ENCODE measurements at places on chromosomes 3 and 15.

GRCh38 chr15:96187341-96188305 is 142.9 kb upstream of the NR2F2 start:
- DNase-seq: no peak

GRCh38 chr15:48616216-48616615 is 29.3 kb downstream of the FBN1 start:
- DNase-seq: no peak

GRCh38 chr3:94132777-94133176 is 69.9 kb downstream of the NSUN3 start:
- no peak for DNase-seq

GRCh38 chr15:23441204-23441603 is 5.8 kb downstream of the GOLGA6L2 start:
- no peak for DNase-seq

DNA sequence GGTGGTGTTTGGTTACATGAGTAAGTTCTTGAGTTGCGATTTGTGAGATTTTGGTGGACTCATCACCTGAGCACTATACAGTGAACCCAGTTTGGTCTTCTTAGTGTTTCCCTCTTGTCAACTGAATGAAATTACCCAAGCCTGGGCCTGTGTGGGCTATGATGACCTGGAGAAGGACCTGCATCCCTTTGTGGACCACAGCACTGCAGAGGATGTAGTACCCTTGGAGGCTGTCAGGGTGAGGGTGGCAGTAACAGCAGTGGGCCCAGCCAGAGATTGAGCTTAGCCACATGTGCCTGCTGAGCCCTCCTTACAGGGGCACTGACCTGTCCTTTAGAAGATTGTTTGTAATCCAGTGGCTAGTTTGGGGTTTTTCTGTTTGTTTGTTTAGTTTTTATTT is 250.1 kb upstream of the TRIM42 start:
- DNase-seq: no peak

GRCh38 chr3:148534089-148534988 is 163.4 kb upstream of the AGTR1 start:
- DNase-seq: no peak

GRCh38 chr15:71114887-71115566 is at the start of gene THSD4:
THSD4 (plus strand) TSS chr15:71115471.
- DNase-seq: peak; percentile 39

DNA sequence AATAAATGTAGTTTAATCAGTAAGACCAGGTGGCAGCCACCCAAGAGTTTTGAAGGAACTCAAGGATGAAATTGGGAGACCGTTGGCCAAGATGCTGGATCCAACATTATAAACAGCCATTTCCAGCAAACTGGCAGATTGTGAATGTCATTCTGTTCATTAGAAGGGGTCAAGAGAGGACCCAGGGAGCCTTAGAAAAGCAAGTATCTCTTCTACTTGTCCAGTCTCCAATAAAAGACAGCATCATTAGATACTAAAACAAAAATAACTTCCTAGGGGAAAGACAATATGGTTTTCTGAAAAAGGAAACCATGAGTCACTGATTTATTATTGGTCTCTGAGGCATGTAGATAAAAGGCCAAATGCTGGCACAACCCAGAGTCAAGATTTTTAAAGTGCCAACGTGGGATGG is 67.9 kb downstream of the GADL1 start:
- no peak for DNase-seq

- DNase-seq: no peak
These were observed 27.9 kb downstream of the MGLL start for GRCh38 chr3:127794402-127794801.

GRCh38 chr3:12994357-12994606 is 78.9 kb downstream of the IQSEC1 start:
- no peak for DNase-seq

GRCh38 chr3:50124800-50125178 is 30.3 kb upstream of the SEMA3F start:
- DNase-seq: no peak
